ENCODE measurements at places on chromosomes 1 and 21.
A peak's percentile ranks its signal among the peaks of the same experiment; 100 is the strongest.

- no peak for DNase-seq
These were observed 68.6 kb upstream of the RGL1 start for GRCh38 chr1:183736343-183736742.

DNA sequence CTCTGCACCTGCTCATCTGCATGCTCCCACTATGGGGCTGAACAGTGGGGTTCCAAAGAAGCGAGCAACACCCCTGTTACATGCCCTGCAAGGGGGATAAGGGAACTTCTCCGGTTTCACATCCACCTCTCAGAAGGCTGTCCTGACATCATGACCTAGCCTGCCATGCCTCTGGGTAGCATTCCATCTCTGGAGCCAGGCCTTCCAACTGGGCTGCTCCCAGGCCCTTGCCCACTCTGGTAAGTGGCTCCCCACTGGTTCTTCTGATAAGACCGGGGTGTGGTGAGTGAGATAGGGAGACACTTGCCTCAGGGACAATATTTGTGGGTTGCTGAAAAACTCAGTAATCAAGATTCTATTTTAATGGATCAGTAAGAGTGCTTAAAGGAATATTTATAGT lies 57.8 kb downstream of the KCNJ15 start:
- no peak for DNase-seq

GRCh38 chr1:246678816-246679793 lies 45.1 kb upstream of the SCCPDH start:
- DNase-seq = no peak

DNA sequence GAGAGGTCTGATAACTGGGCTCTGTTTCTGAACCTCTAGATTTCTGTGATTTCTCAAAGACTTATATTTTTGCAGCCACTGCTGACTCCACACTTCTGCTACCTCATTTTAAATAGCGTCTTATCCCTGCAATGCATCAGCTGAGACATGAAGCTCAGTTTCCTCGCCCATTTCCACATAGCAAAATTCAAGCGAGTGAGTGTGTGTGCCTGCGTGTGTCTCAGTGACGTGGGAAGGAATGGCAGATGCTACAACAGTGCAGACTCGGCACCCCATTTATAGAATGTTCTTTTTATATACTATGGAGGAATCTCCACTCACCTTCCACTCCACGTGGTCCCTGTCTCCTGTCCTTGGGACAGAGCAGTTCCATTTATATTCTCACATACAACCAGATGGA lies 35.7 kb downstream of the ZMYND12 start:
- no peak for DNase-seq

- DNase-seq = no peak
These were observed 265.7 kb upstream of the C1orf174 start for GRCh38 chr1:4165686-4166300.

GRCh38 chr1:168097921-168098528 lies 38.7 kb downstream of the GPR161 start:
- no peak for DNase-seq

- peak; percentile 47 for DNase-seq
These were observed 82.7 kb downstream of the HLCS start for GRCh38 chr21:36883532-36884486.

- peak; percentile 90 for DNase-seq
These were observed 272.4 kb downstream of the TPR start for GRCh38 chr1:186102547-186103148.

DNA sequence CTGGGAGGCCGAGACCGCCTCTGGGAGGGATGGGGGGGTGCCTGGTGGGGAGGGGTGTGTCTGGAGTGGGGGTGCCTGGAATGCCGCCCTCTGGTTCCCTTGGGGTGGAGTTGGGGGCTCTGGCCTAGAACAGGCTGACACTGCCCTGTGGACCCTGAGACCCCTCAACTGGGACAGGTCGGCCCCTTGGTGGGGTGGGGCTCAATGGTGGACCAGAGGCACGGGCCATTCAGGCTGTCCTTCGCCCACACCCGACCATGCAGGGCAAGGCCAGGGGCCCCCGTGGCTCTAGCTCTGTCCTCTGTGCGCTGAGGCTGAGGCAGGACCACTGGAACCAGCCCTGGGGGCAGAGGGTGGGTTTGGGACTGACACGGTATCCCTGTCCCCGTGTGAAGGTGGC lies 14.7 kb downstream of the PFKL start:
- no peak for DNase-seq

DNA sequence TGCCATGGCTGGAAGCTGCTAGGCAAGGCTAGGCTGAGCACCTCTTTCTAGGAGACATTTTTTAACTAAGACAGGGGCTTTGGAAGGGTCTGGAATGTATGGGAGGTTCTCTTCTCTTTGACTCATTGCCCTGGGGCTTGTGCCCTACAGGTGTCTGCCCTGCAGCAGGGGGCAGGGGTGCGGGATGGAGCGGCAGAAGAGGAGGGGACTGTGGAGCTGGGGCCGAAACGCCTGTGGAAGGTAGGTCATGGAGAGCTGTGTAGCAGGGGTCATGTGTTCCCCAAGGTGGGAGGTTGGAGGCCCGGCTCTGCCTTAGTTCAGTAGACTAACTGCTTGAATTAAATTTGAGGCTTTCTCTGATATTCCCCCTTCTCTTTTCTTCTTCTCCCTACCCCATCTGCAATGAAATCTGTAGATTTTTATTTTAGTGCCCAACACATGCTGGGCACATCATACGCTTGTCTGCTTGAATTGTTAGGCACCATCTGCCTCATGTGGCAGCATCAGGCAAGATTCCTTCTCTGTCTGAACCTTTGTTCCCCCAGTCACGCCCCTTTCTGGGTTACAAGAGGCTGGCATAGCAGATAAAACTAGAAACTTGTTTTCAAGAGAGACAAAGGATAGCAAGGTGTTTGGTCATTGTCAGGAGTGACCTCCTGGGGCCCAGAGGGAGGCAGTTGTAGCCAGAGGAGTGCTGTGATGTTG lies 18.4 kb downstream of the PPFIA4 start:
- DNase-seq = no peak

DNA sequence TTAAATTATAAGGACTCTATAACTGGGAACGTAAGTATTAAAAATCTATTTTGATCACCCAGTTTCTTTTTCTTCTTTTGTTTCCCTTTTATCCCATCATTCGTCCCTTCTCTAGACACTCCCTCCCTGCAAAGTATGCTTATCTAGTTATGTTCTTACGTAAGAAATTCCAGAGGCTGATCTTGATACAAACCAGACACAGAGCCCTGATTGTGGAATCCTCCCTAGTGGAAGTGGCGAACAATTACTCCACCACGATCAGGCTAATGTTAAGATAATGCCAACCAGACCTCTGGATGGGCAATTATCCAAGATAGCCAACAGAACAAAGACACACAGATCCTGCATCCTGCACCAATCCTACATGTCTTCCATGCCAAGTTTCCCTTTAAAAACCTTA lies 1557.4 kb downstream of the PLA2G4A start:
- DNase-seq = peak; percentile 2

GRCh38 chr1:207804721-207805468 lies 53.0 kb downstream of the CD46 start:
- no peak for DNase-seq

- DNase-seq = peak; percentile 2
These were observed 2.3 kb downstream of the HIPK1 start for GRCh38 chr1:113931451-113931851.

DNA sequence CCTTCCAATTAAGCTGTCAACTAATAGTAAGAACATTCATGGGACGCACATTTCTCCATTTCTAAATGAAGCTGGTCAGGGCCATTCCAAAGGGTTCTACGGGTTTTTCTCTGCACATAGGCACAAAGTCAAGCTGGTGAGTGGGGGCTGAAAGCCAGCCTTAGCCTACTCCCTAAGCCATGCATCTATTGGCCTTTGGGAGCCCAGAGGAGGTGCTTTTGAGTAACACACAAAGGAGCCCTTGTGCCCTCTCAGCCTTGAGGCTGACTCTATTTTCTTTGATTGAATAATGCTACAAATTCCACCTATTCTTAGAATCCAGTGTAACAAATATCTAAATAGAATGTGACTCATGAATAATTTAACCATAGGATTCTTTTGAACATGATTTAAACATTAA lies 73.6 kb downstream of the RGS13 start:
- peak; percentile 15 for DNase-seq

Data from fibroblast of skin of scalp (primary cell).